ENCODE measurements at places on chromosomes 16 and 17.

DNA sequence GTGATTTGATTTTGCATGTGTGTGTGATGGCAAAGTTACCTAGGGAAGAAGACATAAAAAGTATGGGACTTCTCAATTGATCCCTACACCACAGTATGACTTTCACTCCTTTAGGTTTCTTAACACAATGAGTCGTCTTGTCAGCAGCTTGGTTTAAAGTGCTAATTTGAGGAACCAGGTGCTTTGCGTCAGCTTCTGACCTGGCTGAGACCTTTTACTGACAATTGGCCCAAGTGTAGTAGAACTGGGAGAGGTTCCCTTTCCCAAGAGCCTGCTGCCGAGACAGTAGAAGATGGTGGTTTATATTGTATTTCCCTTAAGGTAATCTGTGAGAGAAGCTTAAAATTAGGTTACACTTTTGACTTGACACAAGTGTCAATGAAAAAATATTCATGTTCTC, 54.9 kb downstream of the LDHD start:
- no peak for DNase-seq

DNA sequence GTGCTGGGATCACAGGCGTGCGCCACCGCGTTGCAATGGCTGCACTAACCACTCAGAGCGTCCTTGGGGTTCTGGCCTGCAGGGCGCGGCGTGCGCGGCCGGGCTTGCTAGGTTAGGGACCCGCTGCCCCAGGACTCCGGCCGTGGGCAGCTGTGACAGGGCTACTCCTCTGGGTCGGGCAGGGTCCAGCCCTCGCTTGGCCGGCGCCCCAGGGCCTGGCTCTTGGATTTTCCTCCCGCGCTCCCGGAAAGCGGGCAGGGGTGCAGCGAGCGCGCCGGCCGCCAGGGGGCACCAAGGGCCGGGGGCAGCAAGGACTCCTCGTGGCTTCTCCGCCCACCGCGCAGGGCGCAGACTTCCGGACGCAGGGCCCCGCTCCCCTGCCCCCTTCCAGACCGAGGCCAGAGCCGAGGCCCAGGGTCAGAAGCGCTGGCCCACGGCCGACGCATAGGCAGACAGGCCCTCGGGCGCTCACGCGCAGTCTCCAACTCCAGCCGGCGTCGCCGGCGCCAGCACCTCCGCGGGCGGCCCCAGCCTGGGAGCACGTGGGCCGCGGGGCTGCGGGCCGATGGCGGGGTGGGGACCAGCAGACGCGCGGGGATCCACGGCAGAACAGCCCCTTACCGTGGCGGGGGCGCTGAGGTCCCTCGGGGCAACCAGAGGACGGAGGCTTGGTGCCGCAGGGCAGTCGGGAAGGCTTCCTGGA, 355 bp downstream of the TLE7 start:
- DNase-seq, result no peak

- no peak for DNase-seq
These were observed 23.3 kb downstream of the QPRT start for GRCh38 chr16:29702269-29702668.

DNA sequence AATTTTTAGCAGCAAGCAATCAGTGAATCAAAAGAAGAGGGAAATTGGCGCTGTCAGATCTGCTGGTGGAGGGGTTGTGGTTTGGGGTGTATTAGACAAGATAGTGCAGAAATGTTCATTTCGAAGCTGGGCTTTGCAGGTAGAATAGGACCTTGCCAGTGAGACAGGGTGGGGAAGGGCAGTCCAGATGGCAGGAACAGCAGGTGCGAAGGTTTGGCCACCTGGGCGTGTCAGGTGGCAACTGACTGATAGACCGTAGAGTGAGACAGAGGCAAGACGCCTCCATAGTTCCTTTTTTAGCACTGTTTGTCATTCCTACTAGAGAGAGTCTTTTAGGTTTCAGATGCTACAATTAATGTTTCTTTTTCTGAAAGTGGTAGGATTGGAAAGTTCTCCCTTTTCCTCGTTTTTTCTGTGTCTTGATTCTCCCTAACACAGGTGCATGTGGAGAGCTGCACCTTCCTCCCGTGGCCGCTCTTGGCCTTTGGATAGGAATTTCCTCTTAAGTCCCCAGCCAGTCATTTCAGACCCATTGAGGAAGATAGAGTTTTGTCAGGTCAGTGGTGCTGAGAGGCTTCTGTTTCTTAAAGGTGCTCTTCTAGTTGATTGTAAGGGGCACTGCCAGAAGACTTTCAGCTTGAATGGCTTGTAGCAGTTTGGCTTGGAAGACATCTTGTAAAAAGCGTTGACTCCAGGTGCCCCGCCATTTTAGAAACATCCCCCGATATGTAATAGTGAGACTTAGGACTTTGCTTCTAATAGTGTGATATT, 315.6 kb downstream of the SNX29 start:
- DNase-seq, result no peak

DNA sequence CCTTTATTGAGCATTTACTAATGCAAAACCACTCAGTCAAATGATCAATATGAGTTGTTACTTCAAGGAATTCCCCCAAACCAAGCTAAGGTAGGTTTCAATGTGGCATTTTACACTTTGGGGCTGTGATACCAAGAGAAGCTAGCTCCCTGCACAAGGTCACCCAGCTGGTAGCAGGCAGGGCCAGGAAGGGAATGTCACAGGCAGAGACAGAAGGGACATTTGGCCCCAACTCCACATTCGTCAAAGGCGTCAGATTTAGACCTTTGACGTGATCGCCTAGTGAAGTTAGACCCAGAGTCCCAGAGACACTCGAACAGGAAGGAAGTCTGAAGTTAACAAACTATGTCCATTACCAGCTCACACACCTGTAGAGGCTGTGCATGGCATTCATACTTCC, 5.5 kb upstream of the SMG1 start:
- DNase-seq, result no peak

DNA sequence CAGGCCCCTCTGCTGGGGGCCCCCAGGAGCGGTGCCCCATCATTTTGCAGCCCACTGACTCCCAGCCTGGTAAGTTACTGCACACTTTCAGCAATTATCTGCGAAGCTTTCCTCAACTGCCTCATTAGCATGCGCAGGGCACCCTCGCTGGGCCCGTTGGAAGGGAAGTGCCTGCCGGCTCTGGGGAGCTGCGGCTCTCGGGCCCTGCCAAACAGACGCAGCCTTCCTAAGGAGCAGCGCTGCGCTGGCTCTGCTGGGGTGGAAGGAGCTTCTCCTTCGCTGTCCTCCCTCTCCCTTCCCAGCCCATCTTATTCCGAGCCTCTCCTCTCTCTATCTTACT, 71.0 kb downstream of the RBBP6 start:
- DNase-seq, result peak; percentile 1

GRCh38 chr17:10724546-10725195, 5.2 kb downstream of the TMEM220 start:
- DNase-seq, result no peak

DNA sequence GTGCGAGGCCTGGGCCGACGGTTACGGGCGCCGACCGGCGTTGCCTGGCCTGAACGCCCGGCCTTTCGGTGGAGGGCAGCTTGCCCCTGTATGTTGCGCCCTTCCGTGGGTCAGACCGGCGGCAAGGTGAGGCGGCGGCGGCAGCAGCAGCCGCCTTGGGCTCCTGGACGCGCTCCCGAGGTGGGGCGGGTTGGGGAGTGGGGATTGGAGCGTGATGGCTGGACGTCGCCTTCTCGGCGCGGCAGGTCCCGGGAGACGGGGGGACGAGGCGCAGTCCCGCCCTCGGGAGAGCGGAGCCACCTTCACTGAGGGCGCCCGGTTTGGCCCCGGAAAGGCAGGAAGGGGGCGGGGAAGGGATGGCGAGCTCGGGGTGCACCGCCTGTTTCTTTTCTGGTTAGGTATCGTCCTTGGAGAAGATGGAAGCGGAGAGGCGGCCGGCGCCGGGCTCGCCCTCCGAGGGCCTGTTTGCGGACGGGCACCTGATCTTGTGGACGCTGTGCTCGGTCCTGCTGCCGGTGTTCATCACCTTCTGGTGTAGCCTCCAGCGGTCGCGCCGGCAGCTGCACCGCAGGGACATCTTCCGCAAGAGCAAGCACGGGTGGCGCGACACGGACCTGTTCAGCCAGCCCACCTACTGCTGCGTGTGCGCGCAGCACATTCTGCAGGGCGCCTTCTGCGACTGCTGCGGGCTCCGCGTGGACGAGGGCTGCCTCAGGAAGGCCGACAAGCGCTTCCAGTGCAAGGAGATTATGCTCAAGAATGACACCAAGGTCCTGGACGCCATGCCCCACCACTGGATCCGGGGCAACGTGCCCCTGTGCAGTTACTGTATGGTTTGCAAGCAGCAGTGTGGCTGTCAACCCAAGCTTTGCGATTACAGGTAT, 671 bp downstream of the DGKE start:
- peak; percentile 7 for DNase-seq

DNA sequence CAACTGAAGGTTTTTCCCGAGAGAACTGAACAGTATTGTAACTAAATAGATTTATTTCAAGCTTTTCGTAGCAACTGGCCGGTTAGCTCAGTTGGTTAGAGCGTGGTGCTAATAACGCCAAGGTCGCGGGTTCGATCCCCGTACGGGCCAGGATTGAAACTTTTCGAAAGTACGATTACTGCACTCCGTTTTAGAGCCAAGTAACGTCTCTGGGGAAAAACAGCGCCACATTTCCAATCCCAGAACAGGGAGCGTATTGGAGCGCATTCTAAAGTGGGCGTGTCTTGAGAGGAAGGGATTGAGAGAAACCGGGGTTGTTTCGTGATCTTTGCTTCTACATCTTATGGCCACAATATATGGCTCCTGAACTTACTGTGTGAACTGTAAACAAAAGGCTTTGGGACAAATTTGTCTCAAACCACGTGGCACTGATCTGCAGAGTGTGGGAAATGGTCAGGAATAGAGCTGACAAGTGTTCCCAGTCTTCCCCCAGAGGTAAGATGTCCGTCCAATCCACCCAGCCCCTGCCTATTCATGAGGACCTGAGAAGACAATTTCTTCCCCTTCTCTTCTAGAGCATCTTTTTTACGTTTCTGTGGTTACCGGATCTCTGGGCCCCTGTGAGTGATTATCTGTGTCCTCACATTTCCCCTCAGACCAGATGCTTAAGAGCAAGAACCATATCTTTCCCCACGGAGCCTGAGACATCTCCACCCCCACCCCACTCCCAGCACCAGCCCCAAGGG, 2.3 kb downstream of the BORCS6 start:
- DNase-seq, result peak; percentile 100

- DNase-seq, result peak; percentile 70
These were observed 7.5 kb downstream of the EPOP start for GRCh38 chr17:38667099-38667786.

DNA sequence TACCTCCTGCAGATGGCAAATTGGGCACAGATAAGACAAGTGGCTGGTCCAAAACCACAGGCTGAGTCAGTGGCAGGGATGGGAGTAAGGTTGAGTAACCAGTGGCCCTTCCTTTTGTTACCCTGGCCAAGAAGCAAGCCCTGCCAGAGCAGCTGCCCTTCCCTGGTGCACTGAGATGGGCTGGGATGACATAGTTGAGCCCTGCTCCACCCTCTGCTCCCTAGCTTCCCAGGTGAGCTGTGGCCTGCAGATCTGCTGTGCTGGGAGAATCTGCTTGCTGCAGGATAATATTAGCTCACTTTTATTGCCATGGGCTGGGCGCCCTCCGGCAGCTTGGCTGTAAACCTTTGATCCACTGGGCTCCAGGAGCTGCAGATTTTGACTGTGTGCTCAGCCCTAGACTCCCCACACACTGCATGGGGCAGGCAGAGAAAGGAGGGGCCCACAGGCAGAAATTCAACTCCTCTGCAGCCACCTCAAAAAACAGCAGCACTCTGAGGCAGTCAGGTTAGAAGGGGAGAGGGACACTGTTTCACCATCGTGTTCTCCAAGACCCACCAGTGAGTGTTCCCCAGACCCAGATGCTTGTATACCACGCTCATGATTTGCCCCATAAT, 101.8 kb downstream of the CBLN1 start:
- no peak for DNase-seq

DNA sequence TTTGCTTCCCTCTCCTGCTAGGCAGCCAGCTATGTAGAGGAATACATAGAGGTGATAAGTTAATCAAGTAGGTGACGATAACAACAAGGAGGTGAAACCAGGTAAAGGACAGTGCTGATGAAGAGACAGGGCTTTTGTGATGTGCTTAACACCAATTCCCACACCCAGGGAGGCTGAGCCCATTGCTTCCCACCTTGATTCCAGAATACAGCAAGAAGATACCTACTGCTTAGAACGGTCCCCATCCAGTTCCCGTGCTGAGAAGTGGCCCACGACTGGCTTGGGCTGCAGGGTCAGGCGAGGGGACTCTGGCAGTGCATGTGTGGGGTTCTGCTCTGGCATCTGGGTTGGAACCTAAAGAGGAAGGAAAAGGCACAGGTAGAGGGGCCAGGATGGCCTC, 16.1 kb upstream of the GFAP start:
- DNase-seq, result no peak

- peak; percentile 57 for DNase-seq
These were observed 4.5 kb downstream of the CCR7 start for GRCh38 chr17:40560592-40561293.

DNA sequence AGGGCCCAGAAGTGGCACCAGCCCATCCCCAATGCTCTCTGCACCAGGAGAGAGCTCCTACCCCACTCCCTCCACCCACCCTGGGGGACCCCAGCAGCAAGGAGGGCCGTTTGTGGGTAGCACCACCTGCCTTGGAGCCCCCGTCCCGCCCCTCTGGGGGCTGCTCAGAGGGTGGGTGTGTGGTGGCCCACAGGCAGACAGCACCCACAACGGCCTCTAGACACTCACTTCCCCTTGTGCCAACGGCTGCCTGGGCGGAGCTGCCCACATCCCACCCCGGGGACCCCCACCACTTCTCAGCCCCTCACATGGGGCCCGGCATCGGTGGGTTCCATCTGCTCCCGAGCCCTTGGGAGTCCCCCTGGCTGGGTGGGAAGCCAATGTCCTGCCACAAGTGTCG, 33.3 kb downstream of the BAHCC1 start:
- DNase-seq, result no peak

GRCh38 chr16:2520097-2520783, at the start of gene AMDHD2:
Gene AMDHD2, plus strand, starts transcription at chr16:2520371. Its CDS starts 88 bp downstream, at chr16:2520459.
- DNase-seq, result peak; percentile 89

DNA sequence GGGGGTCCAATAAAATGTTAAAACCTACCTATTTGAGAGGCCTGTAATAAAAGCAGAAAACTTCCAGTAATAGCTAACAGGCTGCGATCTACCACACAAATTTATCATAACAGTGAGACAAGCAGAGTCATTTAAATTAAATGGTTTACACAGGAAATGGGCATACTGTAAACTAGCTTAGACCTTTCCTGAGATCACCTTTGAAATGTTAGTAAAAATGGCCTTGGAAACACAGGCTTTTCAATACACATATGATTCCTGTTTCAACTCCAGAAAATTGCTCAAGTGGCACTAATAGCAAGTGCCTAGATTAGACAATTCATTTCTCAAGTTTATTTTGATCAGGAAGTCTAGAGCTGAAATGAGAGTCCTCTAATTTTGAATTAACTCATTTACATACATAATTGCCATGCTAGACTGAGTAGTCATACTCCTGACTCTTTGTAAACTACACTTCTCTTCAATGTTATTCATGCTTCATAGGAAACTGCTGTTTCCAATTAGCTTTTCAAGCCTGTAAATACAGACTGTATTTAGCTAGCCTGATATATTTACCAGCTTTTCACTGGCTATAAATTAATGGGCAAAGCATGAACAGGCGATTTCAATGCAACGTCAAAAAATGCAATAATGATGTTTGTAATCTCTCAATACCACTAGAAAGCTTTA, 43.3 kb downstream of the PARN start:
- DNase-seq, result no peak

- no peak for DNase-seq
These were observed 50.8 kb downstream of the NKD1 start for GRCh38 chr16:50598936-50599361.
